Erythroblast (primary cell): ENCODE measurements at places on chromosomes 1 and 21.

DNA sequence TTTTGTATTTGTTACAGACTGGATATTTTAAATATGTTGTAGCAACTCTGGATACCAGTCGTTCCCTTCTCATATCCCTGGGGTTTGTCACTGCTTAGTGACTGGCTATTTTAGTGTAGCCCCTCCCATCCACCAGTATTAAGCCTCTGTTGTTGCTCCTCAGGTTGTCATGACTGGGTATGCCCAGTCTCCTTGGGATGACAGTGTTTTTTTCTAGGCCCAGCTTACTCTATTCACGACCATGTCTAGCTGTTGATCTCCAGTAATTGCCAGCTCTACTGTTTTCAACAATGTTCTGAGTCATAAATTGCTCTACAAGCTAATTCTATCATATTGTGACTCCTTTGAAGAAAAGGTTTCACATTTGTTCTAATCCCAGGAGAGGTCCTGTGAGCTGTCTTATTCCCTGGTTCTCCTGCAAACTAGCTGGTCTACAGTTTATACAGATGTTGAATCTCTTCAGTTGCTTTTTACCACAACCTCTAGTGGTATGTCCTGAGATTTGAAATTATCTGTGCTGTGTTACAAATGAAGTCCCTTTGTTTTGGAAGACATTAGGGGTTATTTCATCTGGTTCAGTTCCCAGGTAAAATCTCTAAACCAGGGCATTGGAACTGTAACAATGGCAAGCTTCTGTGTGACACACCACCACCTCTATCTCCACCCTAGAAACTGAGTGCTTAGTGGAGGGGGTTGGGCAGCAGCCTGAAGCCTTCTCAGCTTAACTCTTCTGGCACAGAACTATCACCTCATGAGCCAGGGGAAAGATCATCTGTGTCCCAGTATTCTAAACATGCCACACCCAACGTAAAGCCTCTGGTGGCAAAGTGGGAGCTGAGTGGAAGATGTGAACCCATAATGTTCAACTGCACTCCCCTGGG lies 124.6 kb downstream of the TRIM33 start:
- peak; percentile 21 for DNase-seq

DNA sequence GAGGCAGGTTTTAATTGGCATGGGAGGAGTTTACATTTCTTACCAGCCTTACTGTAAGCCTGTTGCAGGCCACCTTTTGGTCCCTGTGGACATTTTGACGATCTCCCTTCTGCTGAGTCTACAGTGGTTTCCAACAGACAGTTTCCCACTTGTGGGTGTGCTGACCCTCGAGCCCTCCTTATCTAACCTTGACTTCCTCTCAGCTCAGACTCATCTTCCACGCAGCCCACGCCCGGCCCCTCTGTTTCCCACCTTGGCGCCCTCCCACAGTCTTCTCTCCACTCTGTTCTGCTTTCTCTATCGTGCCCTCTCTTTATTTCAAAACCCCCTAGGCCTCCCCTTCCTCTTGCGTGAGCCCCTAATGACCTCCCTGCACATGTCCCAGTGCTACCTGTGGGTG lies 6.1 kb upstream of the ARL8A start:
- DNase-seq = no peak

DNA sequence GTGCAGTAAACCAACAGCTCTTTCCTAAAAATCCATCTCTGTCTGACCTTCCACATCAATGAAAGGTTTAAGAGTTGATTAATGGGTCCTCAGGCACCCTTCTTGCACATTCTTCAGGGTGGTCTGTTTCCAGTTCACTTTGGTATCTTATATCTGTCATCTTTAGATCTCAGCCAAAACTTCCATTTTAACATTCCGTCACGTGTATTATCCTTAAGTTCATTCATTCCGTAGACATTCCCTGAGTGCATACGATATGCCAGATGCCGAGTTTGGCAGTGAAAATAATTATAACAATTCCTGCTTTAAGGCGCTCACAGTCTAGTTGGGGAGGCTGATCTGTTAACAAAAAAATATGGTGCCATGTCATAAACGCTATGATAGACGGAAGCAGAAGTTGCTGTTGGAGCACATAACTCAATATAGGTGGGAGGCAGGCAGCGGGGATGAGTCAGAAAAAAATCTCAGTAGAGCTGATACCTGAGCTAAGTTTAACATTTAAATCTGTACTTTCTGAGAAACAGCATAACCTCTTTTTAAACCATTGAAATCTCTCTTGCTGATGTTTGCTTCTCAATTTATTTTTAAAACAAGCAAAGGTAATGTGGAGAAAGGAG lies 59.6 kb upstream of the HOOK1 start:
- DNase-seq = no peak

DNA sequence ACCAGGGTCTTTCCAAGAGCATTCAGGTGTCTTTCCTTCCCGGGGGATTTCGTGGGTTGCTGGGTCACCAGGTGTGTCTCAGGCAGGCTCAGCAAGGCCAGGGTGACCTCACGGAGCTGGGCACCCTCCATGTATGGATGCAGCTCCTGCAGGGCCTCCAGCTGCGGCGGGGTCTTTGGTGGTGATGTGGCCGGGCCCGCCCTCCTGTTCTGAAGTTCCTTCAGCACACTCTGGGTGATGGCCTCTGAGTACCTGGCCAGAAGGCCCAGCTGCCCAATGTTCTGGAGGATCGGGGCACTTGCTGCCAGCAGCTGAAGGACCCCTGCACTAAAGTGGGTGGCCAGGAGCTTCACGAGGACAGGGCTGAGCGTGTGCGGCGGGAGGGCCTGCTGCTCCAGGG lies 45.5 kb downstream of the URB1 start:
- DNase-seq = no peak

DNA sequence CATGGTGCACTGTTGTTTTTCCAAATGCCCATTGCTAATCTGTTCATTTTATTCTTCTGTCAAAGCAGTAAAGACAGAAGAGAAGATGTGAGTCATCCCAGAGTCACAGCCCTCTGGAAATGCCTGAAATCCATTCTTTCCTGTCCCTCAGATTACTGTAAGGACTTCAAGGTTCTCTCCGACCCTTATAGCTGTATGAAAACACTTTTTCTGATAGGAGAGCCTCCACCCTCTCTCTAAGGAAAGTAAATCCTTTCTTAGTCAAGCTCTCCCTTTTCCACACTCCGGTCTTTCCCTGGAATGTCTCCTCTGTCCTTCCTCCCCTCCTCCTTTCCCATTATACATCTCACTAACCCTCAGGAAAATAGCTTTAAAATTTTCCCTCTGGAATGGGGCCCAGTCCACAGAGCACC lies 3.5 kb upstream of the PRDX6 start:
- DNase-seq = no peak

DNA sequence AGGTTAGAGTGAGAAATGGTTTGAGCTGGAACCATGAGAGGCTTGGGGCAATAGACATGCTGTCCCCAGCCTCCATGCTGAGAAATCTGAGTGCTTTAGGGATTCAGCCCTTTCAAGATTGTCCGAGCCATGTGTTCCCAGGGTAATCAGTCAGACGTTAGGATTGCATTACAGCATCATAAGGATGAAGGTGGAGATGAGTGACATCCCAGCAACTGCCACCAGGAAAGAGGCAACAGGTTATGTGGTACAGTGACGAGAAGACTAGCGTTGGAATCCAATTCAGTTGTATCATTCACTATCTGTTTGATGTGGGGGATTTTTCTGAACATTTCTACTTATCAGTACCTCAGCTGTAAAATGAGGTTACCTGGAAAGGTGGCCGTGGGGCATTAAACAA lies 1.7 kb downstream of the CAMK1G start:
- no peak for DNase-seq
